ENCODE measurements at places on chromosomes 4 and X. TPM values are rescaled to one million over a fixed set of nuclear protein-coding genes. Genes with fewer than 3 reads are reported as not detected.

TMEM33 gene
- total RNA-seq, result 161 TPM

GYPE gene
- not detected for total RNA-seq

CABS1 gene
- not detected for total RNA-seq

TXK gene
- total RNA-seq, result 0.06 TPM

AR gene
- 5.9 TPM for total RNA-seq

SLC25A4 gene
- total RNA-seq, result 27.2 TPM

ATP11C gene
- total RNA-seq, result 27.0 TPM

CASP3 gene
- 34.0 TPM for total RNA-seq

SYNPO2 gene
- 0.37 TPM for total RNA-seq
